ENCODE measurements at places on chromosomes 4 and X.
A peak's percentile ranks its signal among the peaks of the same experiment; 100 is the strongest.

GRCh38 chr4:55868581-55869090, 15.2 kb downstream of the EXOC1 start:
- DNase-seq: no peak

DNA sequence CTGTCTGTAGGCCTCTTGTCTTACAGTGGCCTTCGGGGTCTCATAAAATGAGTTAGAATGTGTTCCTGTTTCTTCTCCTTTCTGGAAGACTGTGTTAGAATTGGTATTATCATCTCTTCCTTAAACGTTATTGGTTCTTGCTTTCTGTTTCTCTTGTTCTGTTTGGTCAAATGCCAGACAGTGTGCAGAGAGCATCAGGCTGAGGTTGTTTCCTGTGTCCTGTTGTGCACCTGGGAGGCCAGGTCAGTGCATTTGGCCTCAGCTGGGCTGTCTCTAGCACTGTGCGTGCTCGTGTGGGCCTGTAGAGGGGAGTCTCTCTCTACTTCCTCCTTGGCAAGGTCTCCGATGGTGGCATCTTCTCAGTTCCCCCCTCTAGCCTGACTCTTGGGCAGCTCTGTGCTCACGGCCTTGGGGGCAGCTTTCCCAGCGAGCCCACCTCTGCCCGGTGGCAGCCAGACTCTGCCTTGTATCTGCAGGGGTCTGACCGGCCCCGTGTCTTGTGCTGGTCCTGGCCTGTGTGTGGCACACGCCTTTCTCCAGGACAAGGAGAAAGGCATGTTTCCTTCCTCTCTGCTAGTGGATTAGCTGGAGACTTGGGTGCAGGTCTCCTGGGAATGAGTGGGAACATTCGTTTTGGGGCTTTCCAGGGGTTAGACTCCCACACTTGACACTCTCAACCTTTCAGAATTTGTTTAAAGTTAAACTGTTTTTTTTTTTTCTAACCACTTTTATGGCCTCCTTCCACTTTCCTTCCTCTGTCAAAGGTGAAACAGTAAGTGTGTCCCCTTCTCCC, 62.3 kb downstream of the FAM193A start:
- DNase-seq: no peak

DNA sequence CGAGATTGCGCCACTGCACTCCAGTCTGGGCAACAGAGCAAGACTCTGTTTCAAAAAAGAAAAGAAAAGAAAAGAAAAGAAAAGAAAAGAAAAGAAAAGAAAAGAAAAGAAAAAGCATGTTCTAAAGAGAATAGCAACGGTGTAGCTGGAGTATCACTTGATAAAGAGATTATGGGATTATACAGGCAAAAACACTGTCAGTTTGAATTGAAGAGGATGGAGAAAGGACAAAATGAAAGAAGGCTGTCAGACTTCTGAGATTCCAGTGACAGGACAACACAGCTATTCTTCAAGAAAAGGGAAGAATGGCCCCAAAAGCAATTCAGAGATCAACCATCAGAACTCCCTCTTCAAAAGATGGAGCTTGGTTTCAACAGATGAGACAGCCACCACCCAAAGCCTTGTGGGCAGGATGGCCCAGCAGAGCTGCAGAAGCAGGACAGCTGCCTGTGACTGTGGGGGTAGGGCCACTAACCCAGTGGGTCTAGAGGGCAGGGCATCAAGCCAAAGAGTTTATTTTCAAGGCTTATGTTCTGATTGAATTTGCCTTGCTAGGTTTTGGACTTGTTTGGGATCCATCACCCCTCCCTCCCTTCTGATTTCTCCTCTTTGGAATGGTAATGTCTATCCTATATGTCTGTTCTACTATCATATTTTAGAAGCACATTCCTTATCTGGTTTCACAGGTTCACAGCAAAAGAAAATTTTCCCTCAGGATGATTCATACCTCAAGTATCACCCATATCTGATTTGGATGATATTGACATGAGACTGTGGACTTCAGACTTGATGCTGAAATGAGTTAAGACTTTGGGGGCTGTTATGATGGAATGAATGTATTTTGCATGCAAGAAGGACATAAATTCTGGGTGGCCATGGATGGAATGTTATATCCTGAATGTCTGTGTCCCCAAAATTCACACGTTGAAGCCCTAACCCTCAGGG, 17.5 kb downstream of the RFC1 start:
- no peak for DNase-seq

GRCh38 chr4:188781655-188782054, 642.4 kb downstream of the TRIML1 start:
- DNase-seq: no peak

GRCh38 chrX:20487227-20487626, 220.5 kb upstream of the RPS6KA3 start:
- no peak for DNase-seq

- no peak for DNase-seq
These were observed 207.7 kb upstream of the HDX start for GRCh38 chrX:84709987-84710386.

- DNase-seq: no peak
These were observed 787 bp upstream of the TMSB15A start for GRCh38 chrX:102517326-102517725.

DNA sequence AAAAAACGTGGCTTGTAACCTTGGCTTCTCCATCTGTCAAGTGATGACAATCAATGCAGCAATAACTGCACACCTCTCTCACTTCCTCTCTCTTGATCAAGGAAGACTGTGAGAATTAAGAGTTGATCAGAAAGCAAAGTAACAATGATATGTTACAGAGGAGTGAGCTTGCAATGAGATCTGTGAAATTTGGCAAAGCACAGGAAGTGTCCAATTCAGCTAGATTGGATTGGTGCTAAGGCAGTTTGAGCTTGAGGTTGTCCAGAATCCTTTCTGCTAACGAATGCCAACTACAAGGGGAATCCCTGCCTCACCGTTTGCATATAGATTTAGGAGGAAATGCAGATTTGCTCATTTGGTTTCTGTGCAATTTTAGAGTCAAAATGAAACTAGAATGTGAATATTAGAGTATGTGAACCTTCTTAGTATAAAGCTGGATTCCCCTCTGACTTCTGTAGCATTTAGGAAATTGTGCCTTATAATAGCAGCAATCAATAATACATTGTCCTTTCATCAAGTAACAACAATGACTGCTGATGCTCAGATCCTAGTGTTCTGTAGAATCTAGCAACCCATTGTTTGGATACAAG, 346.4 kb downstream of the PTTG2 start:
- no peak for DNase-seq

DNA sequence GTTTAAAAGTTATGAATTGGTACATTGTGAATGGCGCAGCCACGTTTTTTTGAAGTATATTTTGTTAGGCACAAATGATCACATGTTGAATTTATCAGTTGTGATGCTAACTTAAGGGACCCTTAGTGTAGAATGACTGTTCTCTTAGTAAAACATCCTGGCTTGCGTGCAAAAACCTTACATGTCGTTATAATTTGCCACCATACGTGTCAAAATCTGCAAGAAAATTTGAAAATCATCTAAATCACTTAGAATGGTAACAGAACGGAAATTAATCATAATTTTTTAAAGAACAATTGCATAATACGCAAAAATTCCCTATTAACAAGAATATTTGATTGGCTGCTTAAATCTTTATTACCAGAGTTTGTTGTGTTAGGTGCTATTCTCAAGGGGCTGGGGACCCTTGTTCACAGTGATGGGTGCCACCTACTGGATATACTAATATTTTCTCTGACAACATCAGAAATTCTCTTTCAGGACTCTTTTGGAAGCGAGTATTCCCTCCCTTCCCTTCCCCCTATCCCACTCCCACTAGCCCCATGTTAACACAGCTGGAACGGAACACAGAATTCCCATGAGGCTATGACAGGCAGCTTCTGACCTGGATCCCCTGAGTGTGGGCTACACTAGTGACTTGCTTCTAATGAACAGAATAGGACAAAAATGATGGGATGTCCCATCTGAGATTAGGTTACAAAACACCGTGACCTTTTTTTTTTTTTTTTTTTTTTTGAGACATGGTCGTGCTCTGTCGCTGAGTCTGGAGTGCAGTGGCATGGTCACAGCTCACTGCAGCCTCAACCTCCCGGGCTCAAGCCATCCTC, 71.8 kb downstream of the SUPT20HL2 start:
- DNase-seq: no peak

- DNase-seq: no peak
These were observed 274.9 kb upstream of the GK2 start for GRCh38 chr4:79682801-79683530.

DNA sequence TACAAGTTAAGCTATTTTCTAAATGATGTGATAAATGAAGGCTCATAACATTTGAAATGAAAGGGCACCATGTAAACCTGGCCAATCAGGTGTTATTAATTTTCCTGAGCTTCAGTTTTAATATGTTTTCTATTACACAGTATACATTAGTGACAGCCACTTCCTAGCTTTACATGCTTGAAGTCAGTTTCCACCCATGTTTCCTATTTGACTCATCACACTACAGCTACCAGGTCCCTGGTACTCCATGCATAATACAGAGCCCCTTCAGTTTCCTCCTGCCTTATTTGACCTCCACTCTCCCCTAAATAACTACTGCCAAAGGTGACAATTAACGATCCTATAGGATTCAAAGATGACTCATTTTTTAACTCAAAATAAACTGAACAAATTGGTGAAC, 18.3 kb downstream of the ZNF518B start:
- DNase-seq: no peak

GRCh38 chr4:23038626-23039491, 346.1 kb downstream of the GBA3 start:
- no peak for DNase-seq

- peak; percentile 3 for DNase-seq
These were observed 283.4 kb downstream of the BCOR start for GRCh38 chrX:39814391-39814790.

GRCh38 chr4:7616193-7616592, 181.5 kb upstream of the PSAPL1 start:
- no peak for DNase-seq

- no peak for DNase-seq
These were observed 55.0 kb upstream of the PACRGL start for GRCh38 chr4:20645236-20645635.

DNA sequence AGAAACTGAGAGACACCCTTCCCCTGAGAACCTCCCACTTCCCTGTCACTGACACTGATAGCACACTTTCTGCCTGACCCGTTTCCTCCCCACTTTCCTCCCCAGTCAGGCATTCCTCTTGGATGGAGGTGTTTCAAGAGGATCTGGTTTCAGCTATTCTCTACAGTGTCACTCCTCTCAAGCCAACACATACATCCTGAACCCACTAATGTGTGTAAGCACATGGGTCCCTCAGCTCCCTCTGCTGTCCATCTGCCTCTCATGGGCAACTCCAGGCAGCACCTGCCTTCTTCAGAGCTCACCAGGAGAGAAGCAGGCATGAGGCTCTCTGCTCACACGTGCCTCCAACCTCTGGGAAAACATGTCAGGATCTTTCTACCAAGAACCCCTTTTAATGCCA, 207.6 kb downstream of the NAF1 start:
- no peak for DNase-seq

- DNase-seq: no peak
These were observed 26.8 kb upstream of the CLDN24 start for GRCh38 chr4:183348706-183349659.

- DNase-seq: no peak
These were observed 367.9 kb upstream of the SLIT2 start for GRCh38 chr4:19883841-19884240.

DNA sequence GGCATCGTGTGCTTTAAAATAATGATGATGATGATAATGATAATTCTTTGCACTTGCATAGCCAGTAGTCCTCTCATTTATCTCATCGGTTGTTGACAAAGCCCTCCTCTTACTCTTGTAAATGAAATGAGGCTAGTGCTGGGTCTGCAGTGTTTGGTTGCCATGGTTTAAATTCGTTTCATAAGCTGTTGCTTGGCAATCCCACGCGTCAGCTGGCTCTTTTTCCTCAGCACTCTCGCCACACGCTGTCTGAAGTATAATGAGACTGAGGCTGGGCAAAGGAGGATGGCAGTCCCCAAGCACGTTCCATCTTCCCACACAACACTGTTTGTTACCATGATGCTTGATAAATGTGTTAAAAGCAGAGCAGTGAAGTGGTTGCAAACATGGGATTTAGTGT, 15.5 kb downstream of the PAGE4 start:
- no peak for DNase-seq

DNA sequence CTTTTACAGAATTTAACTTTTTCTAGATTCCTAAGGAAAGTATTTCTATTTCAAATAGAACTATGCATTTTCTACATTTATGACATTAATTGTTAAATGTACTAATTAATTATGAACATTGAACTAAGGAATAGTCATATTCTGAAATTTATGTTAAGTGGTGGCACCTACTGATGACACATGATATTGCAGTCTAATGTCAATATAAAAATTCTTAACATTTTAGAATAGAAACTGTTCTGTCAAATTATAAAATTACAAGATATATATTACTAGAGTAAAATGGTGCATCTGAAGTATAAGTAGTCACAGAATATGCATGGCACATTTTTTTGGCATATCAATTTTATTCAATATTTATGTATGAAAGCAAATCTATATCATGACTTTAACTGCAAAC, 40.2 kb upstream of the NDNF start:
- DNase-seq: no peak

DNA sequence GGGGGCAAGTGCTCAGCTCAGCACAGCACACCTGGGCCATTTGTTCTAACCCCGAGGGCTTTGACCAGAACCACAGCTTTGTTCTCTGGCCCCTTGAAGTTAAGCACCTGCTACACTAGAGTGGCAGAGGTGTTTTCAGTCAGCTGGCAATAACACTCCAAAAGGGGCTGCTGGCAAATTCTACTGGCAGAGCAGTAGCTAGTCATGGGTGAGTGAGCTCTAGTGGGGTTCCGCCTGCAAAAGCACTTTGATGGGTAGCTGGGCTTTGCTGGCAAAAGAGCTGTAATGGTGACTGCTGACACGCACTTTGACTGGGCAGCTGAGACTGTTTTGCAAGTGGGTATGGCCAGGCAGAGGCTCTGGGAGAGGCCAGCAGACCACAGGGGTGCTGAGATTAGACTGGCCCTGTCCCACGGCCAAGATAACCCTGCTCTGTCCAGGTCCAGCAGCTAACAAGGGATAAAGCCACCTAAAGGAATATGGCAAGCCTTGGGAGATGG, 65.2 kb upstream of the TENT5D start:
- DNase-seq: no peak

- no peak for DNase-seq
These were observed 44.1 kb upstream of the MBNL3 start for GRCh38 chrX:132532913-132533312.

DNA sequence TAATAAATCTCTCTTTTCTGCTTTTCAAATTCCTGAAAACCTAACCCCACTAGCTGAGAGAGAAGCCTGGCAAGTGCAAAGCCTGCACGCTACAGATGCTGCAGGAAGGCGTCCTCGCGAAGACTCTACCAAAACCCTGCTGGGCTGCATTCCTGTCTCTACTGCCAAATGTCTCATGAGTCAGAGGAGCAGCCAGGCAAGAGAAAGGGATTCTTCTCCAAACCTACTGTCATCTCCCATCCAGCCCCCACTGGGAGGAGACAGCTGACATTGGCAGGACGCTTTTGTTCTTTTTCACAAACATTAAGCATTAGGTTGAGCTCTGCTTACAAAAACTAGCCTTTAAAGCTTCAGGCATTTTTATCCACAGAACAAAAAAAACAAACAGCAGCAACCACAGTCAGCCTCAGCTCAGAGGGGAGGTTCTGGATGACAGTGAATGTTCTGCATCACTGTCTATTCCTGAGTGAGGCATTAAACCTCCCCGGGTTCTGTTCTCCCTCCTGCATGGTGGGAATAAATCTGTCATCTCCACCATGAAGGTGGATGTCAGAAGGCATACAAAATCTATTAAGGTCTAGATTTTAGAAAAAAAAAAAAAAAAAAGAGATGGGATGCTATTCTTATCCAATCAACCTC, 18.0 kb downstream of the CRMP1 start:
- no peak for DNase-seq

GRCh38 chr4:74097116-74097515, 1.9 kb downstream of the CXCL2 start:
- no peak for DNase-seq

- no peak for DNase-seq
These were observed 138.0 kb upstream of the FAM9B start for GRCh38 chrX:9171841-9172463.

All from stimulated activated CD8-positive, alpha-beta memory T cell treated with anti-CD3 and anti-CD28 coated beads, Interleukin-7, amount 100 ng/mL, for 4 hours (primary cell).